NCI-H1694 treated with DMSO at 0.1 percent for 48 hours (cell line): ENCODE measurements at places on chromosomes 2 and 18.

- DNase-seq = no peak
Observed at GRCh38 chr2:6342273-6342920, 523.3 kb downstream of the CMPK2 start.

DNA sequence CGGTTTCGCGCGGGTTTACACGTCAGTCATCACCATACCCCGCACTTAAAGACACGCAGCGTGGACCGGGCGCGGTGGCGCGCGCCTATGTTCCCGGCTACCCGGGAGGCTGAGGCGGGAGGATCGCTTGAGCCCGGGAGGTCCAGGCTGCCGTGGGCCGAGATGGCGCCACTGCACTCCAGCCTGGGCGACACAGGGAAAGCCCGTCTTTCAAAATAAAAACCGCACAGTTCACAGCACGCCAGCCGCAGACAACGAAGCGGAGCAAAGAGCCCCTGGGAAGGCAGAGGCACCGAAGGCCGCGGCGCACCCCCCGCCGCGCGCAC is 328 bp downstream of the DTYMK start:
- DNase-seq = no peak

- DNase-seq = no peak
Observed at GRCh38 chr2:231532756-231533035, 2.5 kb upstream of the NMUR1 start.

GRCh38 chr2:26529406-26530239 is 51.7 kb upstream of the OTOF start:
- no peak for DNase-seq

- DNase-seq = no peak
Observed at GRCh38 chr18:63098018-63098981, 221.3 kb downstream of the BCL2 start.

- no peak for DNase-seq
Observed at GRCh38 chr2:115297056-115297455, 854.6 kb downstream of the DPP10 start.

DNA sequence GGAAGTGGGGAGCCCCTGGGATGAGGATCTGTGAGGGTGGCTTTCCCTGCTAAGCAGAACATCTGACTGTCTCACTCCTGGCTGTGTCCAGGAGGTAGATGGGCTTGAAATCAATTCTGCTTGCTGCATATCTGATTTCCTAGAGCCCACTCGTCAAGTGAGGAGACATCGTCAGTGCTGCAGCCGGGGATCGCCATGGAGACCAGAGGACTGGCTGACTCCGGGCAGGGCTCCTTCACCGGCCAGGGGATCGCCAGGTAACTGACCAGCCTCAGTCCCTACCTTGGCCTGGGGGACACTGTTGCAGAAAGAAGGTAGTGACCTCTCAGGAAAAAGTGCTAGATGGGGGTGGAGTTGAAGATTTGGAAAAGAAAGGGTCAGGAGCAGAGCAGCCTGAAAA is 31.3 kb downstream of the CNGA3 start:
- DNase-seq = no peak

- DNase-seq = no peak
Observed at GRCh38 chr18:24231773-24232735, 93.2 kb downstream of the CABYR start.

DNA sequence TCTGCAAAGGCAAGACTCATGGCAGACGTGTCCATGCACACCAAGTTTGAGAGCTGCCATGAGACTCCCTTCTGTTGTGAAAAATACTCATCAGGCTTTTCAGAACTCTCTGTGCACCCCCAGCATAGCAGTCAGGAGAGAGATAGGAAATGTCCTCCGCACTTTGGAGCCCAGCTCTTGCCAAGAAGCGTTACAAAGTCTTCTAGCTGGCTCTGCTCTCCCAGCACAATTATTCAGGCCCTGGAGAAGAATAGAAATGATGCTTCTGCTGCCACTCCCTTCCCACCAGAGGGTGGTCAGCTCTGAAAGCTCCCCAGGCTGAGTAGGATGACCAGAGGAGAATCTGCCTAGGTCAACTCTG is 594.4 kb upstream of the ID2 start:
- no peak for DNase-seq

DNA sequence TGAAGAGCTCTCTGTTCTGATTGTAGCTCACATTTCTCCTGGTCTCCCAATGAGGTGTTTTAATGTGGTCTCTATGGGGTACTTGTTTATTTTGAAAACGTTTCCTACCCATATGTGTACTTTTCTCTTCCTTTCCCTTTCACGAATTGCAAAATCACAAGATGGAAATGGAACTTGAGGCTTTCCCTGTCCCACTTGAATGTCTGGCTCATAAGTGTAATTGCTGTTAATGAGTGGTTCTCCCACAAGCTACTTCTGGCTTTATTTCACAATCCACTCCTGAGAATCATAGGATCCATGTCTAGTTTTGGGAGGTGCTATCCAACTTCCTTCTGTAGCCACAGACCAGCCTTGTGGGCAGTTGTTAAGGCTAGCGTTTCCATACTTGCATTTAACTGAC is 81.1 kb upstream of the CAVIN2 start:
- no peak for DNase-seq

DNA sequence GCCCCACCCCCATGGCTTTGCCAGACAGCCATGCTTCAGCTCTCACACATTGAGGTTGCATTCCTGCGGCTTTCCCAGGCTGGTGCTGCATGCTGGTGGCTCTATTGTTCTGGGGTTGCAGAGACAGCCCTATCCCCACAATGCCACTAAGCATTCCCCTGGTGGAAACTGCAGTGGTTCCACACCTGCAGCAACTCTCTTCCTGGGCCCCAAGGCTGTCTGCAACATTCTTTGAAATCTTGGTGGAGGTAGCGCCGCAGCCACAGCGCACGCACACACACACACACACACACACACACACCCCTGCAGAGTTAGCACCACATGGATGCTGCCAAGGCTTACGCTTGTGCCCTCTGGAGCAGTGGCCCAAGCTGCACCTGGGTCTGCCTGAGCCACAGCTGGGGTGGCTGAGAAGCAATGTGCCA is 21.4 kb downstream of the SFXN5 start:
- DNase-seq = no peak

GRCh38 chr2:109393662-109393972 is 220.1 kb downstream of the SEPTIN10 start:
- no peak for DNase-seq

GRCh38 chr18:49973592-49973991 is 160.3 kb upstream of the ACAA2 start:
- no peak for DNase-seq

- DNase-seq = no peak
Observed at GRCh38 chr18:33584548-33585430, 6.8 kb downstream of the ASXL3 start.

GRCh38 chr2:232273903-232274643 is 104.5 kb upstream of the ALPP start:
- DNase-seq = no peak

GRCh38 chr2:55782528-55783173 is 89.0 kb upstream of the PNPT1 start:
- DNase-seq = no peak

DNA sequence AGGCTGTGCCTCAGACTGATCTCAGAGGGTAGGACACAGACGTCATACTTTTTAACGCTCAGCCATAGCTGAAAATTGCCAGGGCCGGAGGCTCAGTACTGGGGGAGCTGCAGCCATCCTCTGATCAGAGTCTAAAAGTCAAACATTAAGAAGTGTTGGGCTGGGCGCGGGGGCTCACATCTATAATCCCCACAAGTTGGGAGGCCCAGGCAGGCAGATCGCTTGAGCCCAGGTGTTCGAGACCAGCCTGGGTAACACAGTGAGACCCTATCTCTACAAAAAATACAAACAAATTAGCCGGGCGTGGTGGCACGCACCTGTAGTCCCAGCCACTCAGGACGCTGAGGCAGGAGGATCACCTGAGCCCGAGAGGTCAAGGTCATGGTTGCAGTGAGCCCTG is 48.8 kb downstream of the FAM178B start:
- DNase-seq = no peak

DNA sequence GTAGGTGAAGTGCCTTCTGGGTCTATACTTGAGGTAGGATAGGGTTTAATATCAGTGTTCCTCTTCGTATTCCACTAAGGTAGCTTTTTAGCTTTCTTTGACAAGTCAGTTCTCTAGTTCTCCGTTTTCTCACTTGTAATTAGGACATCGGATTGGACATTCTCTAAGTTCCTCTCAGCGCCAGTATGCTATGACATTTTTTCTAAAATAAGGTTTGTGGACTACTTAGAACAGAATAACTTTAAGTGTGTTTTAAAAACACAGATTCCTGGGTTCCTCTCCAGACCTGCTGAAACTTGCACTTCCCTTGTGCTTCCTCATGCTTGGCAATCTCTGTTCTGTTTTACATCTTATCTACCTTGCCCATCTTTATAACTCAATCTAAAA is 69.3 kb upstream of the YWHAQ start:
- DNase-seq = no peak

DNA sequence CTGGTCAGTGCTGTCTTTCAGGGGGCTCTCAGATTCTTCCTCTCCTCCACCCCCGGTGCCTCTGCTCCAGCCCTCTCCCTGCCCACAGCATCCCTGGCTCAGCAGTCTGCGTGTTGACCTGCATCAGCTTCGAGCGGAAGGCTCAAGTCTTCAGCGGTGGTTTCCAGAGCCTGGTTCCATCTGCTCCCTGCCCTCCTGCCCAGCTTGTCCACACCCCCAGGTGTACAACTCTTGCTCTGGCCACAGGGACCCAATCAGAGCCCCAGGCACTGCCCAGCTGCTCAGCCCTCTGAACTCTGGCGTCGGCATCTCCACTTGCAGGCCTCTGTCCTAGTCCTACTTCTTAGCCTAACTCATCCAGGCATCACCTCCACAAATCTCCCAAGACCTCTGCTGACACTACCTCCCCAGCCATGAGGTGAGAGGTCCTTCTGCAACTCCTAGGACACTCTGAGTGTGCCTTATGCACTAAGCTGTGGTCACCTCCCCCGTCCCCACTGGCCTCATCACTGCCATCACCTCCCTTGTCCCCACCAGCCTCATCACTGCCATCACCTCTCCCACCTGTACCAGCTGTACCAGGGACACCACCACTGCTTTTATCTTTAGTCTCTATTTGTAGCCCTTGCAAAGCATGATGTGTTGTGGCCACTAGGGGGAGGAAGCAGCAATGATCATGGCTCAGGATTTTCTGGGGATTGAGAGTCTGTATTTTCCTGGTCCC is 60.9 kb downstream of the EDAR start:
- peak; percentile 50 for DNase-seq

DNA sequence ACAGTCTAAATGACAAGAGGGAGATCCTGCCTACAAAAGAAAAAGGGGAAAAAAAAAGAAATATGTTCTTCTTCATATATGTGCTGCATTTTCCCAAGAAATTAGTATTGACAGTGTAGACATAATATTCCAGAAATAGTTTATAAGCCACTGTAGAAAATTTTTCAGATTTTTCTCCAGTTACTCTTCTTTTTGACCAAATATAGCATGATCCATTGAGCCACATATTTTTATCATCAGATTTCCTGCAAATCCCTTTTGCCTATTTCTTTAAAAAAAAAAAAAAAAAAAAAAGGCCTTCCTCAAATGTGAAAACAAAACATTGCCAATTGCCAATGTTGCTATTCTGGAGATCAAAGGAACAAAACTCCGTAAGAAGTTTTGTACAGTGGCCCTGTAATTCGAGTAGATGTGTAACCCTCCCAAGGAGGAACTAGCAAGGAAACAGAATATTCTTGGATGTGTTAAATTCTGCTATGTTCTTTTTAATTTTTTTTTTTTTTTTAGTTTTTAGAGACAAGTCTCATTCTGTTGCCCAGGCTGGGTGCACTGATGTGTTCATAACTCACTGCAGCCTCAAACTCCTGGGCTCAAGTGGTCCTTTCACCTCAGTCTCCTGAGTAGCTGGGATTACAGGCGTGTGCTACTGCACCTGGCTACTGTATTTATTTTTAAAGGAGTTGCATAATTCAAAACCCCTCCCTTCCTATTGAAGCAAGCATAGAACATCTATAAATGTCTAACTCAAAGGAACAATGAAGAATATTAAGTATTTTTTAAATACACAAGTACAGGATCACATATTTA is 12.5 kb upstream of the CABYR start:
- no peak for DNase-seq

DNA sequence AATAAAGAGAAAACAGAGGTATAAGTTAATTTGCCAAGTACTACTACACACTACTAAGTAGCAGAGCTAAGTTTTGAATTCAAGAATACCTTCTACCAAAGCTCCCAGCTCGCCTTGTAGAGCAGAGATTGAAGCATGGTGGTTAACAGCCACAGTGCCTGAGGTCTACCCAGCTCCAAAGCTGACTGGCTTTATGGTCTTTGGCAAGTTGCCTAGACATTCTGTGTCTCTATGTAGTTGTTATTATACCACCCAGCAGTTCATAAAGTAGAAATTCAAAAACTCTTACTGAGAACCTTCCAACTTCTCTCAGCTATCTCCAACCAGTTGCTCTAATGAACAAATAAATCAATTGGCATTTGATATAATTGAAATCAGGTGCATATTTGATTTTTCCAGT is 87.8 kb downstream of the PDE11A start:
- DNase-seq = peak; percentile 28

GRCh38 chr2:14634182-14634488 is 1.6 kb downstream of the LRATD1 start:
- DNase-seq = no peak

DNA sequence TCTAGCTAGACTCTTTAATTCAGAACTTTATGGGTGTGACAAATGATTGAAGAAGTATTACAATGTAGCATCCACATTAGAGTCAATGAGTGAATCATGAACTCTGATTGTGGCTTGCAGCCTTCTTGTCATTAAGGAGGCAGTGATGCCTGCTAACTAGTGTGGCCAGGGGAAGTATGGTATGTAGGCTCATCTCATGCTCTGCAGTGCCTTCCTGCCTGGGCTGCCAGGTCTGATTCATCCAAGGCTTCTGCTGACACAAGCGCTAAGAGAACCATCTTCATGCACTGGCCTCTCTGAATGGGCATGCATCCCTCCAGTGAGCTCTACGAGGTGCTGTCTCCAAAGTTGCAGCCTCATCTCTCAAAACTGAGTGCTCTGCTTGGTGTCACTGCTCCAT is 144.3 kb downstream of the MTCL1 start:
- no peak for DNase-seq

GRCh38 chr2:151862700-151863099 is 34.5 kb upstream of the ARL5A start:
- DNase-seq = no peak

GRCh38 chr2:174166261-174166660 is 82.1 kb downstream of the OLA1 start:
- no peak for DNase-seq

DNA sequence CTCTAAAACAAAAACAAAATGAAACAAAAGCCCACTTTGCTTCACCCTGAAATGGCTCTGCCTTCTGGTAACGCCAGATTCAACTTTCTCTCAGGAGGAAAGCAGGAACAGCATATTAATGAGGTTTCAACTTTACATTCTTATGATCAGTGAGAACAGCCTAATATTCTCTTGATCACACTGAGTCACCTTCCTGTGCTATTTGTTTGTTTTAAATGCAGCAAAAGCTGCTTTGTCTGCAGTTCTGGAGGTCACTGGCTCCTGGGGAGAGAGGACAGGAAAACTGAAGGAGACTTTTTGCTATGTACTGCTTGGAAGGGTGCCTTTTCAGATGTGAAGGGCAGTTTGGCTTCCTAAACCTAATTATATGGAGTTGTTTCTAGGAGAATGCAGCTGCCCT is 48.1 kb downstream of the MAIP1 start:
- no peak for DNase-seq
